GM23338 (cell line): ENCODE measurements at places on chromosomes 3 and 15. TPM values are rescaled to one million over a fixed set of nuclear protein-coding genes. Genes with fewer than 3 reads are reported as not detected.

DNA sequence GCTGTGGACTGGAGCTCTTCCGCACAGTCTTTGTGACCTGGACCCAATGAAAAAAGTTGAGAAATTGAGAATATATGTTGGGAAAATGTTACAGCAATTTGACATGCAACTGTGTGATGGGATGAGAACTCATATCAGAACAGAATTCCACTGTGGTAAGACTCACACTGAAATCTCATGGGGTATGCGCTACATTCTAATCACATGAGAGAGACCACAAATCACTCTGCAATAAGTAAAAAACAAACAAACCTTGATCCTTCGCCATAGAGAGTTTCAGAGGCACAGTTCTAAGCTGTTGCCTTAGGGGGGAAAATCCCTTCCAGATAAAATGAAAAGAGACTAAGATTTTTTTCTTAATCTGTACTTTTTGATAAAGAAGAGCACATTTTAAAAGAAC, 37.3 kb downstream of the LMCD1 start:
- H3K27ac ChIP-seq, result no peak overlapping the region
- DNase-seq, result no peak
- H3K4me3 ChIP-seq, result no peak overlapping the region
- H3K36me3 ChIP-seq, result peaks cover 8% of the 10 kb centered on the region
- peaks cover 10% of the 10 kb centered on the region; the same call in 1 of the 2 replicates for H3K4me1 ChIP-seq

GRCh38 chr15:33242669-33243191, 48.2 kb upstream of the FMN1 start:
- no peak overlapping the region for H3K4me3 ChIP-seq
- no peaks in the 10 kb centered on the region for H3K36me3 ChIP-seq
- DNase-seq, result peak; percentile 75
- peaks cover 12% of the 10 kb centered on the region for H3K4me1 ChIP-seq
- H3K27me3 ChIP-seq, result no peaks in the 10 kb centered on the region

DNA sequence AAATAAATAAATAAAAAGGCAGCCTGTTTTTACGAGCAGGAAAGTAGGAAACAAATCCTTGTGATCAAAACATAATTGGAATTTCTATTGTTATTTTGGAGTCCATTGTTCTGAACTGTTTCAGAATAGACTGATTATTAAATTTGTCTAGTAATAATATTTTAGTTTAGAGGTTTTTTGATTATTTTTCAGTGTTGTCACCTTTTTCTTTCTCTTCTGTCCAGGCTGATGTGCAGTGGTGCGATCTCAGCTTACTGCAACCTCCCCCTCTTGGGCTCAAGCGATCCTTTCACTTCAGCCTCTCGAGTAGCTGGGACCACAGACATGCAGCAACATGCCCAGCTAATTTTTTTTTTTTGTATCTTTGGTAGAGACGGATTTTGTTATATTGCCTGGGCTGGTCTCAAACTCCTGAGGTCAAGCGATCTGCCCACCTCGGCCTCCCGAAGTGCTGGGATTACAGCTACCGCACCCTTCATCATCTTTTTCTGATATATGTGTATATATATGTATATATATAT, 38.0 kb downstream of the KAT2B start:
- H3K4me3 ChIP-seq, result no peak overlapping the region
- peaks cover 19% of the 10 kb centered on the region for H3K4me1 ChIP-seq
- H3K36me3 ChIP-seq, result no peaks in the 10 kb centered on the region
- DNase-seq, result no peak
- H3K27ac ChIP-seq, result no peak overlapping the region

GRCh38 chr3:52874160-52874701, 23.1 kb downstream of the STIMATE start:
- no peak overlapping the region for H3K27ac ChIP-seq
- DNase-seq, result no peak
- H3K36me3 ChIP-seq, result no peaks in the 10 kb centered on the region
- no peak overlapping the region for H3K4me3 ChIP-seq
- no peaks in the 10 kb centered on the region for H3K27me3 ChIP-seq

GRCh38 chr15:90063770-90064247, 38.5 kb downstream of the IDH2 start:
- no peak for DNase-seq
- H3K27ac ChIP-seq, result peak overlapping the region; percentile 80; the same call in 1 of the 2 replicates
- peaks cover 41% of the 10 kb centered on the region for H3K4me1 ChIP-seq
- H3K27me3 ChIP-seq, result no peaks in the 10 kb centered on the region
- H3K36me3 ChIP-seq, result no peaks in the 10 kb centered on the region

DNA sequence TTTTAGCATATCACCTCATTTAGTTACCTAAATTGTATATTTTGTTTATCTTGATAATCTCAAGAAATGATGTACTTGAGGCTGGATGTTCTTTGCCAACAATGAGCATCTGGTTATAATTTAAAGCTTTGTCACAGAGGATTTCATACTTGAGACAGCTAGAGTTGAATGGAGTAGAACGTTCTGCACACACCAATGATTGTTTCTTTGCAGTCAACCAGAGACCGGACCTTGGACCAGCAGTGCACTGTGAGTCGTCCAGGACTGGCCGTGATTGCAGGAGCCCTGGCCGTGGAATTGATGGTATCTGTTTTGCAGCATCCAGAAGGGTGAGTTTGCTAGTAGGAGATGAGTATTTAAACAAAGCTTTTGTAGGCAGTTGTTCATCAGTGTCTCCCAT, 90.4 kb downstream of the ATG7 start:
- H3K27ac ChIP-seq, result no peak overlapping the region
- H3K4me1 ChIP-seq, result peaks cover 8% of the 10 kb centered on the region; the same call in 1 of the 2 replicates
- DNase-seq, result no peak
- H3K4me3 ChIP-seq, result no peak overlapping the region
- H3K27me3 ChIP-seq, result no peaks in the 10 kb centered on the region

GRCh38 chr15:63495343-63495742, 9.1 kb upstream of the USP3 start:
- peak overlapping the region; percentile 31 for H3K4me3 ChIP-seq
- H3K27me3 ChIP-seq, result peaks cover 85% of the 10 kb centered on the region
- DNase-seq, result no peak
- no peak overlapping the region for H3K27ac ChIP-seq
- no peaks in the 10 kb centered on the region for H3K36me3 ChIP-seq

- H3K4me1 ChIP-seq, result no peaks in the 10 kb centered on the region
- H3K27ac ChIP-seq, result no peak overlapping the region
- H3K36me3 ChIP-seq, result no peaks in the 10 kb centered on the region
Measured at GRCh38 chr15:73818308-73818985, 54.9 kb upstream of the TBC1D21 start.

DNA sequence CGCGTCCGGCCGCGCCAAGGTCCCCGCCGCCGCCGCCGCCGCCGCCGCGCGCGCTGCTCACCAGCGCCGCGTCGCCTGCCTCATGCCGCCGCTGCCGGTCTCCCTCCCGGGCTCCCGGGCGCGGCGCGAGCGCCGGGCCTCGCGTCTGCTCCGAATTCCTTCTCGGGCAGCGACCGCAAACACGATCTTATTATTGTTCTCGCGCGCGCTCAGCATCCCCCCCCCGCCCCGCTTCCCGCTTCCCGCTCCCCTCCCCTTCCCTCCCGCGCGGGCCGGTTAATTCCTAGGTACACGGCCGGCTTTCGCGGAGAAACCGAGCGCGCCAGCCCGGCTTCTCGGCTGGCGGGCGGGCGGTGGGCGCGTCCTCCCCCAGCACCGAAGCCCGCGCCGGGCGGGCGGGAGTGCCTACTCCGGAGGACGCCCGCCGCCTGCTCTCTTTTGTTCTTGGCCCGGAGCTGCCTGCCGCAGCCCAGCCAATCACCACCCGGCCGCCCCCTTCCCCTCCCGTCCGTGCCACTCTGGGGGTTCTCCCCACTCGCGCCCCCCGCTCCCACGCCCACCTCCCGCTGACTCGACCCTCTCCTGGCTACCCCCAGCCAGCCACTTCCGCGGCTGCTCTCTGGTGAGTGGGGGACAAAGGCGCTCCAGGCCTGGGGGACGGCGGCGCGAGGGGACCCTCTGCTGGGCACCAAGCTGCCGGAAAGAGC, at the start of gene HDGFL3:
Gene HDGFL3, minus strand, starts transcription at position 164 of the 707 bp plus-strand sequence. CDS start 409 bp downstream, outside the sequence.
- no peaks in the 10 kb centered on the region for H3K36me3 ChIP-seq
- H3K27me3 ChIP-seq, result no peaks in the 10 kb centered on the region
- DNase-seq, result peak; percentile 75
- H3K4me3 ChIP-seq, result peak within 1 kb of the TSS; percentile 80

Gene FBXW12
- not detected in 2 replicates for total RNA-seq

Gene TERB2
- total RNA-seq, result not detected in 2 replicates

Gene TAMM41
- 8.9 and 12.9 TPM in 2 replicates for total RNA-seq

Gene LRRC31
- not detected in 2 replicates for total RNA-seq

Gene LARP6
- total RNA-seq, result 19.7 and 22.4 TPM in 2 replicates

Gene PIK3CA
- 12.3 and 13.4 TPM in 2 replicates for total RNA-seq
